Glutamatergic neuron (in vitro differentiated cells): ENCODE measurements at places on chromosomes 16 and 17. TPM values are rescaled to one million over a fixed set of nuclear protein-coding genes. Genes with fewer than 3 reads are reported as not detected.
A peak's percentile ranks its signal among the peaks of the same experiment; 100 is the strongest.

GRCh38 chr16:70687102-70687511, 1.3 kb upstream of the MTSS2 start:
- peak; percentile 41 for DNase-seq

DNA sequence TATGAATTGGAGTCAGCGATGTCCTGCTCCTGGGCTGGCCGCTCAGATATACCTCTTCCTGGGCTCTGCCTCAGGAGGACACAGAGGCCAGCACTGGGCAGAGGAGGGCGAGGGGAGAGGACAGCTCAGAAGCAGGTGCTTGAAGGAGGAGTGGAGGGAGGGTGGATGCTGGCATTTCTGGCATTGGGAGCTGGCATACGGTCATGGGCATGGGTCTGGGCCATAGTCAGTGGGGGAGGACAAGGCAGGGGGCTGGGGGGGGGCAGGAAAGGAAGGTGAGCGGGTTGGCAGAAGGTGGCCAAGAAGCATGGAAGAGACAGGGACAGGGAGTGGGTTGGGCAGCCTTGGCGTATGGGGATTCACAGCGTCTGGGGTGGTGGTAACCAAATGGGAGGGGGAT, 16.7 kb upstream of the RAP1GAP2 start:
- no peak for DNase-seq

DNA sequence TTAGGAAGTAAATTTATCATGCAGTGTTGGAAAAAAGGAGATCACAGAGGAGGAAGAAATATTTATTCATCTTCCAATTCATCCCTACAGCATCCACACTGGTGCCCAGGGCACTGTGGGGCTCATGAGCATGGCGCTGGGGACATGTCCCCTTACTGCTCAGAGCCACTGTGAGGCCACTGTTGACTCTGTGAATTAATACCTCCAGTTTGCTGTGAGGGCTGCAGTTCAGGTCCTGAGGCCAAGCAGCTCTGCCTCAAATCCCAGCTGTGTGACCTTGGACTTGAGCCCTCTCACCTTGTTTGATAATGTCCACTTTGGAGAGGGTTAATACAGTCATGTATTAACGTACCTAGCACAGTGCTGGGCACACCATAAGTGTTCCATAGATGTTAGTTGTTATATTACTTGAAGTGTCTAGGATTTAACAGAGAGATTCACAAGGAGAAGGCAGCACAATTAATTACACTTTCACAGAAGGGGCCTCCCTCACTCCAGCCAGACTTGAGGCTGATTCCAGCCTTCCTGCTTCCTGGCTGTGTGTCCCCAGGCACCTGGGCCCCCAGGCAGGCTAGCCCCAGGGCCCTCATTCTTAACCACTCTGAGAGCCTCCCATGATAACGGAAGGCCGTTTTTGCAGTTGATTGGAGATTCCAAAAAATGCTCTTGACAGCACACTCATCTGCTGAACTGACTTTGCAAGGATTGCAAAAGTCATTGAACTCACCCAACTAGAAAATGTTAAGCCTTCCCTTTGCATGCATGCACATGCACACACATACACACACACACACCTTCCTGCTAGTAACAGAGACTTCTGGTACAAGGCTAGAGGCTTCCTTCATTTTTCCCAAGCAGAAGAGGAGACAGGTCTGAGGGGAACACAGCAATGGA, 29.4 kb downstream of the KATNIP start:
- no peak for DNase-seq

DNA sequence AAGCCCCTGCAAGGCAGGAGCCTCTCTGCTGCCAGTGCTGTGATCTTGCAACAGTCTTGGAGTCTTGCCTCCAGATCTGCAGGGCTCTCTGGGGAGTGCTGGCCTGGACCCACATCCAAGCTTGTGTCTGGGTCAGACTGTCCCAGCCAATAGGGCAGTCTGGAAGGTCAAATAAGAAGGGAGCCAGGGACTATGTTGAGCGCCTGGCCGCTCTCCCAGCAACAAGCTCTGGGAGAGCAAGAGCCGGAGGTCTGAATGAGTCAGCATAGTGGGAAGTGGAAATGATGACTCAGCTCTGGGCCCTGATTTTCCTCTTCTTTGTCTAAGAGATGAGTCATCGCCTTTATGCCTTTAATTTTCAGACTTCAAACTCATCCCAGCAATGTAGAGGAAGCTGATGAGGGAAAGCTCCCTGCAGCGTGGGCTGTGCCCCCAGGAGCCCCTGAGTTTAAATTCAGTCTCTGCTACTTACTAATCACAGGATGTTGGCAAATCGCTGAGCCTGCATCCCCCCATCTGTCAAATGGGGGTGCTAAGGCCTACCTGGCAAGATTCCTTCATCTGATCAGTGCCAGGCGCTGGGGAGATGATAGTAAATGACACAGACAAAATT, 43.6 kb upstream of the HAPSTR1 start:
- peak; percentile 21 for DNase-seq

Gene SEPTIN12
- total RNA-seq, result 0.96 TPM

DNA sequence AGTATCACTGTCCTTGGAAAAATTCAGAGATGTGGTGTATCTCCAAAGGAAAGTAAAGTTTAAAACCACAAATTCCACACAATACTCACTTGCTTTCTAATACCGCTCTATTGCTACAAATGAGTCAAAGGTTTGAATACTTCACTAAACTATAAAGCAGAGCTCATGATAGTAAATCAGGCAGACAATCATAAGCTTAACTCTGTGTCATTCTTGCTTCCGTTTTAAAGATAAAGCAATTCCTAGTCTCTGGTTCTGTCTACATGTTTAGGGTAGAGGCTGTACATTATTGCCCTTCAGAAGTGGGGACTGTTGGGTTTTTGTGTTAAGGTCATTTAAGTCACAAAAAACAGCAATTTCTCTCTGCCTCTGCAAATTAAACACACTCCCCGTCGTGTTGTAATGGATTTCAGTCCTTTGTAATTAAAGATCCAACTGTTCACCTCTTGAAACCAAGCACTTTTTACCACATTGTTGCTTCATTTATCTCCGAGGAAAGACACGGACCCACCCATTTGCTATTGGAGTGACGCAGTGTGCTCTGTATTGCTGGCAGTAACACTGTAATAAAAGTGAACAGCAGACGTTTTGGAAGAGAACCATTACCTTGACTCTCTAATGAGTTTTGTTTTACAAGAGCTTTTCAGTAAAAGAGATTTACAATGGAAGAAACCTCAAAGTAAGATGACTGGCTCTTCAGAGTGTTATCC, 83.1 kb upstream of the CNTNAP4 start:
- DNase-seq, result no peak
